SW480 (cell line): ENCODE measurements at places on chromosomes 3 and 15.
A peak's percentile ranks its signal among the peaks of the same experiment; 100 is the strongest.

GRCh38 chr3:187615630-187616029 is 54.6 kb downstream of the SST start:
- no peak for DNase-seq

GRCh38 chr15:96158938-96159337 is 171.6 kb upstream of the NR2F2 start:
- DNase-seq: no peak

GRCh38 chr3:105608623-105609022 is 241.9 kb downstream of the ALCAM start:
- DNase-seq: no peak

GRCh38 chr15:77775837-77776236 is 143.1 kb upstream of the LINGO1 start:
- no peak for DNase-seq

DNA sequence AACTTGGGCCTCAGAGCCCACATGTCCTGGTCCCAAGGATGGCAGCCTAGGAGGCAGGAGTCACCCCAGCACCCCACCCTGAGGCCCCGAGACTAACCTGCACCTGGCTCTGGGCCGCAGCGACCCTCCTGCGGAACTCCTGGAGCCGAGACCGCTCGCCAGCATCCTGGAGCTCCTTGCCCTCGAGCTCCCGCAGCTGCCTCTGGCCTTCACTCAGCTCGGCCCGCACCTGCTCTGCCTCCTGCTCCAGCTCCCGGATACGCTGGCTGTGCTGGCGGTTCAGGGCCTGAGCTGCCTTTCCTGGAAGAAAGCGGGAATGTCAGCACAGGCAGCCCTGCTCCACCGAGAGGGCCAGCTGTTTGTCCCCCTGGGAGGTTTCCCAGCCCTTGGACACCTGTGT is 13.2 kb downstream of the KIF7 start:
- DNase-seq: no peak

- DNase-seq: peak; percentile 63
Measured at GRCh38 chr3:38649500-38650247, at the start of gene SCN5A. Gene SCN5A, minus strand, starts transcription at chr3:38649687. Its CDS starts 16,380 bp downstream, at chr3:38633307.

DNA sequence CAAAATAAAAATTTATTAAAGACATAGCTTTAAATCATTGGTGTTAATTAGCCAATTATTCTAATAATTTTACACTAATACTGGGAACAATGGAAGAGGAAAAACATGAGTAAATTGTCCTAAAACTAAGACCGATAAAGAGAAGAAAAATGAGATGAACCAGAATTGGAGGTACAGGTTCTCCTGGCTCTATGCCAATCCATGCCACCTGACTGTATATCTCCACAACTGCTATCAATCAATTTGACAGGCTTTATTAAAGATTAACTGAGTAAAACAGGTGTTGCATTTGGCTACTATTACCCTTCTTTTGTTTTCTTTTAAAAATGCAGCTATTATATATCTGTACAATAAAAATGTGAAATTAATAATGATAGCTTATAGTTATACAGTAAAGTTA is 850.0 kb downstream of the CADM2 start:
- DNase-seq: no peak

DNA sequence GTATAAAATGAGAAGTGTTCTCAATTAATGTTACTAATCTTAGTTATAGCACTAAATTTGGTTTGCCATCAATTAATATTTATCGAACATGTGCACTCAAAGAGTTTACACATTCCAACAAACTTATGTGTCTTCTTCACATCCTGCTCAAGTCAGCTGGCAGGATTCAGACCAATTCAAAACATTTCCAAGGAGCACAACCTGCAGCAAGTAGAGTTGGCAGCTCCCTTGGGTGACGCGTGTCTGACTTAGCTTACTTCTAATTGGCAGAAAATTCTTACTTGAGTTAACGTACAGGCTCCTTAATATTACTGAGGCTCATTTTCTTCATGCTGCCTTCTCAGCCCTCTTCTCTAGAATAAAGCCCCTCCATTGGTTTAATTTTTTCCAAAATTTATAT is 110.4 kb upstream of the PFN2 start:
- no peak for DNase-seq

DNA sequence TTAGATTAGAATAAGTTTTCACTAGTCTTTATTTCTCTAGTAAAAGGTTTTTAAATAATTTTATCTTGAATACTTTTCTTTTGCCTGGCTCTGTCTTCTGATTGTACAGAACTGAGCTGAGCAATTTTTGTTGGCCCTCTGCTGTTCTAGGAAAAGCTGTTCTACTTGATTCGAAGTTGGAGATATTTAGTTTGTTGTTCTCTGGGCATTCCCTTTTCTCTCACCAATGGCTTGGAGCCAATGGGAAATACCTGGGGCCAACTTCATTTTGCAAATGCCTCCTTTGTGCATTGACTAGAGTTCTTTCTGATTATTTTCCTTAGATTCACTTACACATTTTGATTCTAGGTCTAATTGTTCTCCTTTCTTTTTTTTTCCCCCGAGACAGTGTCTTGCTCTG is 16.5 kb downstream of the ABHD5 start:
- no peak for DNase-seq

- DNase-seq: no peak
Measured at GRCh38 chr15:74124759-74125158, 5.6 kb upstream of the ISLR2 start.

GRCh38 chr3:20064387-20064786 is 24.1 kb downstream of the KAT2B start:
- DNase-seq: no peak

DNA sequence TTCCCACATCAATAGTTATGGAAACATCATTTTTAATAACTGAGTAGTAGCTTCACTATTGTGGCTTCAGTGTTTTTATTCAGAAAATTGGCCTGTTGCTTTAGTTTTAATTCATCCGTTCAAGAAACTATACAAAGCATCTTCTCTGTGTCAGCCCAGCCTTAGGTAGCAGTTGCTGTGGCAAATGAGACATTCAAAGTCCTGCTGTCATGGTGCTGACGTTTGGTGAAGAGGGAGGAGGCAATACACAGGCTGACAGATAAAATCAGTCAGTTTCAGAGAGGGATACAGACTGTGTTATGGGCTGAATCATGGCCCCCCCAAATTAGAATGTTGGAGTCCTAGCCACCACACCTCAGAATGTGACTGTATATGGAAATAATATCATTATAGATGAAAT is 56.5 kb downstream of the SLC7A14 start:
- no peak for DNase-seq

GRCh38 chr3:157810924-157811718 is 295.1 kb downstream of the SHOX2 start:
- DNase-seq: no peak

GRCh38 chr15:98653686-98654085 is 5.3 kb downstream of the IGF1R start:
- no peak for DNase-seq

DNA sequence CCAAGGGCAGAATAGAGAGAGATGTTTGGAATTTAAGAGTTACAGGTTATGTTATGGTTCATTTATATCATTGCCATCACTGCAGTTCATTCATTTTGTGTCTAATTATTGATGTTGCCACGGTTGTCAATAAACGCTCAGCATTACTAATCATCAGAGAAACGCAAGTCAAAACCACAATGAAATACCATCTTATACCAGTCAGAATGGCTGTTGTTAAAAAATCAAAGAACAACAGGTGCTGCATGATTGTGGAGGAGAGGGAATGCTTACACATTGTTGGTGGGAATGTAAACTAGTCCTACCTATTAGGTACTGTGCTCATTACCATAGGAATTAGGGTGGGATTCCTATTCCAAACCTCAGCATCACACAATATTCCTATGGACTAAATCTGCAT is 350.5 kb downstream of the TIGIT start:
- DNase-seq: peak; percentile 72

DNA sequence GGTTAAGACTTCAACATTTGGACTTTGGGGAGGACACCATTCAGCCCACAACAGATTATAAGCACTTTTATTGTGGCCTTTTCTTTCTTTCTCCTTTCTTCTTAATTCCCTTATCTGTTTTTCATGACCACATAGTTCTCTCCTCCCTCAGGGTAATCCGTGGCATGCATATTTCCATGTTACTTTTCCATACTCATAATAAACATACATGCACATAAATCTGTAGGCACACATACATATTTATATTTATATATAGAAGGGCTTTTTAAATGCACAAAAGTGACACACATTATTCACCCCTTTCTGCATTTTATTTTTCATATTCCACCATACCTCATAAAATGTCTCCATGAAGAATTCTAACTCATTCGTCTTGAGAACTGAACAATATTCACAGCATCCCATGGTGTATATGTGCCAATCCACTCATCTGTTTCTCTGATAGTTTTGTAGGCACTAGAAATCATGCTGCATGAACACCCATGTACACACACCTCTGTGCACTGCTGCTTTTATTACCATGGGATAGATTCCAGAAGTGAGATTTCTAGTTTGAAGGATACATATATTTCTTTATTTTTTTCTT is 38.1 kb upstream of the GADL1 start:
- no peak for DNase-seq

DNA sequence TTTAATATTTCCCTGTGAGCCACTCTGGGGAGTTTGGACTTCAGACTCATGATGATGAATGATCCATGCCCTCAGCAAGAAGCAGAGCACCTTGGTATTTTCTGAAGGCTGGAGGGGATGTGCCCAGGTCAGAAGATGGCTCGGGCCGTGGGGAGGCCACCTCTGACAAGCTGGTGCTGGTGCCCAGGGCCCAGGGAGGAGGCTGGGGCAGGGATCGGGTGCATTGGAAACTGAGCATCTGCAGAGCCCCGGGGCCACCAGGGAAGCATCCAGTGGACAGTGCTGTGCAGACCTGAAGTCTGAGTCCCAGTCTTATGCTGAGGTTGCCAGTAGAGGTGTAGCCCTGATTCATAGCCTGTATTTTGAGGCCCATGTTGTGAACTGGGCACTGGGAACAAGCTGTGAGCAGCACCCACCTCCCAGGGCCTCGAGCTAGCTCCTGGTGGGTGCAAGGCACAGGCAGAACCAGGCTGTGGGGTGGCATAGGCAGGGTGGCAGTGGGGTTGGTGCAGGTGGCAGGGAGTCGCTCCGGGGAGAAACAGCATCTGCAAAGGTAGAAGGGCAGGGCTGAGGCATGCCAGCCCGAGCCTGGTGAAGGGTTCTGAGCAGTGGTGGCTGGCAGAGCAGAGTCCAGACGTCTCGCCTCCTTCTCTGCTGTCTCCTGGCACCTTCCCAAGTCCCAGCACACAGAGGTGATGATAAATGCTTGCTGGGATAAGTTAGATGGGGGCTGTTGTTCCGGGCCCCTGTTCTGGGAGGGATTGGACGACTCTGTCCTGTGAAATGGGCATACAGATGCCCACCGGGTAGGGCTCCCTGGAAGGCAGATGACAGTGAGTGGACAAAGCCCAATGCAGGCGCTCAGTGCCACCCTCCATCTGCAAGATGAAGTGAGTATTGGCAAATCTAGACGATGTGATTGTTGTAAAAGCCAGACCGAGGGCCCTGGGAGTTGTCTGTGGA is 10.6 kb downstream of the DNAJB8 start:
- DNase-seq: no peak

DNA sequence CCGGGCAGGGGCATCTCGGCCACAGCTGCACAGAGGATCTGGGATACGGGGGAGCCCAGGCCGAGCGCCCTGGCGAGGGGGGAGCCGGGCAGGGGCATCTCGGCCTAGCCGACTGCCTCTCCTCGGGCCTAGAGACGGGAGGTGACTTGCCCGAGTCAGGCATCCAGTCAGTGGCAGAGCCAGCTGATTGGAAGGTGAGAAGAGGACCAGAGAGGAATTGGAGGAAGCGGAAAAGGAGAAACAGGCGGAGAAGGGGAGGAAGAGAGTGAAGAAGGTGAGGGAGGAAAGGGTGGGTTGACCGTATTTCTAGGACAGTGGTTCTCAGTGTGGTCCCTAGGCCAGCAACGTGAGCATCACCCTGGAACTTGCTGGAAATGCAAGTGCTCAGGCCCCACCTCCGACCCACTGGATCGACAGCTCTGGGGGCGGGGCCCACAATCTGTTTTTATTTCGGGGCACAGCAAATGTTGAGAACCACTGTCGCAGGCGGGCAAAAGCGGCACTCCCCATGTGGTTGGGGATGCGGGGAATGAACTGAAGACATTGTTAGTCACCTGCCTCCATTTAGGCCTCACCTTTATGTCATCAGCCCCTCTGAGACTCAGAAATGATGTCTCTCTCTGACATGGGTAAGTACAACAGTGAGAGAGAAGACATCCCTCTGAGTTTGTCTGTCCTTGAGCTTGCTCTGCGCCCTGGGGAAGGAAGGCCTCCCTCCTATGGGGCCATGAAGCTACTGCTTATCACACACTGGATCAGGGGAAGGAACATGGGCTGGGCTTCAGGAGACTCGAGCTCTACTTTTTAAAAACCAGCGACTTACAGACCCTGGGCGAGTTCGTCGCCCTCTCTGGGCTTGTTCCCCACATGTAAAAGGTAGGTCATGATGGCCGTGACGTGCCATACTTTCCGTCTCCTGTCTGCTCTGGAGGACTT is 1.0 kb upstream of the MELTF start:
- DNase-seq: no peak

GRCh38 chr15:100913961-100914360 is 5.2 kb upstream of the LRRK1 start:
- no peak for DNase-seq

DNA sequence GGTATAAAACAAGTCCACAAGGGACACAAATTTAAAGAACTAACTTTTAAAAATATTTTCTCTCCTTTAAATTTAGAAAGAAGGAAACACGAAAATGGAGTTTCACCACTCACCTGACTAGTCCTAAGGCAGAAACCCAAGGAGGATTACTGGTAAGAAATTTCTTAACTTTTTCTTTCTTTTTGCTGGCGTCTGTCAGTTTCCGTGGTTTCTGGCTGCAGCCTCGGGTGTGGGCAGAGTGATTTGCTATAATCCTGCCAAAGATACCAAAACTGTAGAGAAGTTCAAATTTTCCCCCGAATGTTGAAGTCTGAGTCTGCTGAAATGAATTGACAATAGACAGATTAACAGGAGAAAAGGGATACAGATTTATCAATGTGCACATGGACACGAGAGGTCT is 843.6 kb upstream of the ALCAM start:
- no peak for DNase-seq
